ENCODE measurements at places on chromosomes 12 and 14.

DNA sequence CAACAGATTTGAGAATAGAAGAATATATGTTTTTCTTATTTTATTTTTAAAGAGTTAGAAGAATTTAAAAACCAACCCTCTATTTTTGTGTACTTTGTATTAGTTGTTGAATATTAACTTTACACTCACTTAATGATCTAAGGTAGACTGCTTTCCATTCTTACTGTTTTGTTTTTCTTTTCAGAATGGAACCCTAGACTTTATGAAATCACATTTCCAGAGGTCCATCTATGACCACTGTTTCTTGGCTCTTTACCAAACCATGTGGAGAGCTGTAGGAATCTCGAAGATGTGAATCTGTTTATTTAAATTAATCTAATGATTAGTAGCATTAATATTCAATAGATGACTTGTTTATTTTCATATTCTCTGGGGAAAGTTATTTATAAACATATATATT lies 7.2 kb upstream of the PIK3C2G start:
- DNase-seq: no peak

DNA sequence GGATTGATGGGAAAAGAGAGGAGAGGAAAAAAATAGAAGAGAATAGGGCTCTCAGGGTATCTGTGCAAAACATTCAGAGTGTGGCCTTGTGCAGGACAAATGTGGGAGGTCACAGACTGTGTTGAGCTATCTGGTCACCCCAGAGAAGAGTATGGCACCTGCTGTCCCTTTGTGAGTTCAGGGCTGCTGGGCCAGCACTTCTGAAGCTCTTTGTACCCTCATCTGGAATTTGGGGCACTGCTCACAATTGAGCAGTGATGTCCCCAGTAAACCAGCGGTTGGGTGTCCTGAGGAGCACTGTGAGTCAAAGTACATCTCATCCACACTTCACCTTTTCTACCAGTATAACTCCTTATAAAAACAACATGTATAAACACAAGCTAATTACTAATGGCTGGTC lies 2.6 kb upstream of the KRT81 start:
- no peak for DNase-seq

DNA sequence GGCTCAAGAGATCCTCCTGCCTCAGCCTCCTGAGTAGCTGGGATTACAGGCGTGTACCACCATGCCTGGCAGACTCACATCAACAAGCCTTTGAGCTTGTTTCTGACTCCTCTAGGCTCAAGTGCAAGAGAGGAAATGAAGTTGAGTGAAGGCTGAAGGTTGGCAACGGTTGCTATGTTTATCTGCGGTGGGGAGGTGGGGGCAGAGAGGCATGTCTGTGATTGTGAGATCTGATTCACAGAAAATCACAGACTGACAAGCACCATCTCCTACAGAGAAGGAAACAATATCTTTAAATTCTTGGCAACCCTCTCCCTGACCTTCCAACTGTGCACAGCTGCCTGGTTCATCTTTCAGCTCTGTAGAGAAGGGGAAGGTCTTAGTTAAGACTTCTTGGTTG lies 22.1 kb upstream of the NINJ2 start:
- DNase-seq: peak; percentile 81

- DNase-seq: no peak
Observed at GRCh38 chr12:2503036-2503435, 291.7 kb upstream of the FKBP4 start.

DNA sequence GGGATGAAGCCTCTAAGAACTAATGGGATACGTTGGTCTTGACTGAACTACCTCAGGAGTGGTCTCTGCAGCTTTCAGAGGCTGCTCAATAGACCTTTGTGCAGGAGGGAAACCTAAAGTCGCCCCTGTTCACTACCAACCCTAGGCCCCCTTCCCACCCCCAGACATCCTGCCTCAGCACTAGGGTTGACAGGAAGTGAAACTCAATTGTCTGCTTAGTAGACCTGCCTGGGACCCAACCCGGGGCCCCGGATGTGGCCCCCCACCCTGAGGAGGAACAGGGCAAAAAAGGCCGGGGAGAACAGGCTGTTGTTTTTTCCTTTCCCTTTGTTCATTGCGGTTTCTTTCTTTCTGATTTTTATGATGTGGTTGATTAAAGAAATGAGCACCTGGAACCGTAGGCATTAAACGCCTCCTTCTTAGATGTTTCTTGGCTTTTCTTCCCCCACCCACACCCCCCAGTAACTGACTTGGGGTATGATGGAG lies 1.6 kb upstream of the DGKA start:
- DNase-seq: peak; percentile 90

DNA sequence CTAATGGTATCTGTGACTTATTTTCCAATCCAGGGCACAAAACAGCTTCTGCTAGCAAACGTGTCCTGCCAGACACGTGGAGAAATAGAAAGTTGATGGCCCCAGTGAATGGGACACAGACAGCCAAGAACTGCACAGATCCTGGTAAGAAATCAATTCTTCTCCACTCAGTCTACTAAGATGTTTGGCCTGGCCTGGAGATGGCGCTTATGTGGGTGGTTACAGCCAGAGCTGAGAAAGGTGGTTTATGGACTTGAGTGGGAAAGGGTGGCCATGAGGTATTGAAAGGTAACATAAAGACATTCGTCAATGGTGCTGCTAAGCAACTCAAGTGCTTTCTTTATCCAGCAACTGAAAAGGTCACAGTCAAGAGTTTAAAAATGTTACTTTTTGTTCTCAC lies 2.9 kb downstream of the SLC24A4 start:
- DNase-seq: no peak

GRCh38 chr14:90460136-90460535 lies 63.3 kb downstream of the CALM1 start:
- no peak for DNase-seq

DNA sequence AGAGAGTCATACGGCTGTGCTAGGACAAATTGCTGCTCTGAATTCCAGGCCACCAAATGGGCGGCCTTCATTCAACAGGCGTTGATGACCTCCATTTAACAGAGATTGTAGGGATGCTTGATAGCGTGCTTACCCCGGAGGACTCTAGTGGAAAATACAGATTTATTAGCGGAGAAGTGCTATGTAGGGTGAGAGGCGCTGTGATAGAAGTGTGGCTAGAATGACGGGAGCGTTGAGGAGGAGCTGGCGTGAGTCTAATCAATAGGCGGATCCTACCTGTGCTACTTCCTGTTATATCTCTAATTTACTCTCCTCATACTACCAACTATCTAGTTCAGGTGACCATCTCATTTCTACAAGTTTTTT lies 668 bp downstream of the MRPS35 start:
- no peak for DNase-seq

Data from stimulated activated CD4-positive, alpha-beta T cell treated with anti-CD3 and anti-CD28 coated beads, Interleukin-4, amount 100 ng/mL, for 4 hours (primary cell).